ENCODE measurements at places on chromosomes 5 and 9. TPM values are rescaled to one million over a fixed set of nuclear protein-coding genes. Genes with fewer than 3 reads are reported as not detected.

Gene COL23A1
- not detected for total RNA-seq

Gene AIF1L
- 1.4 TPM for total RNA-seq

Gene SLC36A3
- not detected for total RNA-seq

- DNase-seq: no peak
Measured at GRCh38 chr9:21852754-21853153, 50.3 kb downstream of the MTAP start.

DNA sequence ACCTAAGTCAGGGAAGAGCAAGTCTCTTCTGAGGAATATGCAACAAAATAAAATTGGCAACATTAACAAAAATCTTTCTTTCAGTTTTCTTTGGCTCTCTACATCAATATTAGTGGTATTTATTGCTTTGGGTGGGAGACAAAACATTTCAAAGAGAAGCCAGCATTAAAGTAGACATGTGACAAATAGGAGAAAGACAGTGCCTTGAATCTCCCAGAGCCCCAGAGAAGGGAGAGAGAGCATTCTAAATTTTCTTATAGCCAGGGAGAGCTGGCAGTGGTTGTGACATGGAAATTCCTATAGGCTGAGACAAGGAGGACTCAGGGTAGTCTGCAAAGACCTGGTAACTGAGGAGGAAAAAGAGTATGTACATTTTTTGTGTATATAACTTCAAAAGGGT, 79.4 kb upstream of the NREP start:
- no peak for DNase-seq

GRCh38 chr5:23613566-23613965, 106.2 kb downstream of the PRDM9 start:
- no peak for DNase-seq

DNA sequence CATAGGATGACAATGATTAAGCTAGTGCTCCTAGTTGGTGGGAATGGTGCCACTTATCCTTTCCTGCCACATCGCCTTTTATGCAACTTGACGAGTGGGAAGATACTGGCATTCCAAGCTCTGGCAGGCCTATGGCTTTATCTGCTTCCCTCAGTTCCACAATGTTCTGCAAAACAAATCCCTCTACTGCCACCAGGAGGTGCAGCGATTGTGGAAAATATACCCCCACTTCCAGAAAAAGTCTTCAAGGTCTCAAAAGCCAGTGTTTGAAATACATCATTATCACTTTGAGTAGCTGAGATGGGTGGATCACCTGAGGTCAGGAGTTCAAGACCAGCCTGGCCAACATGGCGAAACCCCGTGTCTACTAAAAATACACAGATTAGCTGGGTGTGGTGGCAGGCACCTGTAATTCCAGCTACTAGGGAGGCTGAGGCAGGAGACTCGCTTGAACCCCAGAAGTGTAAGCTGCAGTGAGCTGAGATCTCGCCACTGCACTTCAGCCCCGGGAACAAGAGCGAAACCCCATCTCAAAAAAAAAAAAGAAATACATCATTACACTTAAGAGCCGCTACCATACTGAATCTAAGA, 3.4 kb downstream of the CLINT1 start:
- DNase-seq: peak; percentile 48

- DNase-seq: no peak
Measured at GRCh38 chr9:94472806-94473360, 82.0 kb upstream of the PCAT7 start.

GRCh38 chr5:59185757-59186385, 603.0 kb downstream of the RAB3C start:
- DNase-seq: no peak

DNA sequence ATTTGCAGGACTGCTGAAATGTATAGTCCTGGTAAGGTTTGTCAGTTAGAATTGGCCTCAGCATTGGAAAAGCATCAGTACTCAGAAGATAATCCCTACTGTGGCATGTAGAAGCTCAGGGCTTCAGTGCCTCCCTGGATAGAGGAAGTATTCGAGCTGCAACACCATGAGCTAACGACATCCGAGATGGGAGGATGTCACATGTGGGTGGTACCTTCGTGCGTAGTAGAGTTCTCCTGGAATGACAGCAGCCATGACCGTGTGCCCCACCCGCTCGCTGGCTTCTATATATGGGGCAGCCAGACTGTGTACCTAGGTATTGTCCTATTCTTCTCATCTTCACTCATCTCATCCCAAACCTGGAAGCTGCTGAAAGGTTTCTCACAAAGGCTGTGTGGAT, 345.8 kb upstream of the KLF9 start:
- DNase-seq: no peak

DNA sequence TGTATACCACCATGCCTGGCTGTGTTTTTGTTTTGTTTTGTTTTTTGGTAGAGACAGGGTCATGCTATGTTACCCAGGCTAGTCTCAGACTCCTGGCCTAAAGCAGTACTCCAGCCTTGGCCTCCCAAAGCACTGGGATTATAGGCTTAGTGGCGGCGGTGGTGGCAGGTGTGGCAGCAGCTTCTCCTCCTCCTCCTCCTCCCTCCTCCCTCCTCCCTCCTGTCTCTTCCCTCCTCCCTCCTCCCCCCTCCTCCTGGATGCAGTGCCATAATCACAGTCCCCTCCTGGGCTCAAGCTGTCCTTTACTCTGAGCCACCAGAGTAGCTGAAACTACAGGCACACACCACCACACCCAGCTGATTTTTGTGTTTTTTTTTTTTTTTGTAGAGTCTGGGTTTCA, 71.2 kb downstream of the UHRF2 start:
- no peak for DNase-seq

DNA sequence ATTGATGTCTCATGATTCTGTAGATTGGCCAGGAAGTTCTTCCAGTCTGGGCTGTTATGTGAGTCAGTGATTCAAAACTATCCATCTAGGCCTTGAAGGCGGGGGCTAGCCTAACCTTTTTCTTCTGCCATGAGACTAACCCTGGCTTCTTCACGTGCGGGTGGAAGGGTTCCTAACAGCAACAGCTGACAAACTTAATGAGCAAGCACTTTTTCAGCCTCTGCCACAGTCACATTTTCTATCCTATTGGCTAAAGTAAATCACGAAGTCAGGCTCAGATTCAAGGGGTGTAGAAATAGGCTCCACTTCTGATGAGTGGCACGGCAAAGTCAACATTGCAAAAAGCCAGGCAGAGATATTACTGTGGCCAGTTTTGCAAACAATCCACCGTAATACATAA, 68.4 kb downstream of the STK32A start:
- no peak for DNase-seq

Measured in activated CD4-positive, alpha-beta T cell treated with anti-CD3 and anti-CD28 coated beads for 36 hours (primary cell).